AG20443 (cell line): ENCODE measurements at places on chromosomes 7 and 10.

- DNase-seq: no peak
Measured at GRCh38 chr10:64345856-64346255, 824.7 kb downstream of the REEP3 start.

DNA sequence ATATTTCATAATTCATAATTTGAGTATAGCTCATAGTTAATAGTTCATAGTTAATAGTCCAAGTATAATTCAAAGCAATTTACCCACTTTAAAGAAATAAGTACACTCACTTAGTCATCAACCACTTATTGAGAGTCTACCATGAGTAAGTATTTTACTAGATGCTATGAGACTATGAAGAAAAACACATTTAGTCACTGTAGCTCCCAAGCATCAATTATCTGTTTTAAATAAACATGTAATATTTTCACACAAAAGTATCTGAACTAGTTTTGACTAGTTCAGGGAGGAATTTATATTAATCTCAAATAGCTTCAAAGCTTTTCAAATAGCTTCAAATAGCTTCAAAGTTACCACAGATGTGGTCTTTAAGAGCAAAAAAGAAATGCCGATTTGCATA lies 119.2 kb downstream of the ANK3 start:
- DNase-seq: no peak

- DNase-seq: no peak
Measured at GRCh38 chr10:83816942-83817341, 322.4 kb upstream of the GHITM start.

DNA sequence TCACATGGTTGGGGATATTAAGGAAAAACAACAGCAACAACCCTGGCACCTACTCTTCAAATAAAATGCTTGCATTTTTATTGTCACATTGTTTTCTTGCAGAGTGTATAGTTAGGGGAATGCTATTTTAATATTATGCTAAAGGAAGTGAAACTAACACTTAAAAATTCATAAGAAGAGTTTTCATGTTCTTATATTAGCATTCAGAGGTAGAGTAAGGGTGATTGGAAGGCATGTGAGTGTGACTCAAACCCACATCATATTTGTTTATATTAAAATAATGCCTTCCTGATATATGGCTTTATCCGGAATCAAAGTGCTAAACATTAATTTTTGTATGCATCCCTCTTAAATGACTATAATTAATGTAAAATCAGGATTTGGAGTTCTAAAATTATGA lies 59.8 kb upstream of the TES start:
- no peak for DNase-seq

GRCh38 chr10:116974456-116975005 lies 30.5 kb downstream of the SHTN1 start:
- peak; percentile 28 for DNase-seq

GRCh38 chr10:30828164-30828563 lies 198.6 kb upstream of the LYZL2 start:
- DNase-seq: no peak

DNA sequence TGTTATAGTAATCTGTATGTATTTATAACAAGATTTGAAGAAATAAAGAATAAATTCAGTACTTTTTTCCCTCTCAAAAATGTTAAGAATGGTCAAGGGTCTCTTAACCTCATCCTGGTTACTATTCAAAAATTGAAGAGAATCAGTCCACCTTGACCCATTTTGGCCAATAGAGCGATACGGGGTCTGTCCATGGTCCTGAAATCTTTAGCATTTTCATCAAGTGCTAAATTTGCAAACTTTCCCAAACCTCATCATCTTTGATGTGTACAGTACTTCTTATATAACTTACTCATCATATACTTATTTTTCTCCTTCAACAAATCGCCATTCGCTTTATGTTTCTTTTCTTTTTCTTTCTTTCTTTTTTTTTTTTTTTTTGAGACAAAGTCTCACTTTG lies 23.6 kb downstream of the TMEM178B start:
- no peak for DNase-seq

DNA sequence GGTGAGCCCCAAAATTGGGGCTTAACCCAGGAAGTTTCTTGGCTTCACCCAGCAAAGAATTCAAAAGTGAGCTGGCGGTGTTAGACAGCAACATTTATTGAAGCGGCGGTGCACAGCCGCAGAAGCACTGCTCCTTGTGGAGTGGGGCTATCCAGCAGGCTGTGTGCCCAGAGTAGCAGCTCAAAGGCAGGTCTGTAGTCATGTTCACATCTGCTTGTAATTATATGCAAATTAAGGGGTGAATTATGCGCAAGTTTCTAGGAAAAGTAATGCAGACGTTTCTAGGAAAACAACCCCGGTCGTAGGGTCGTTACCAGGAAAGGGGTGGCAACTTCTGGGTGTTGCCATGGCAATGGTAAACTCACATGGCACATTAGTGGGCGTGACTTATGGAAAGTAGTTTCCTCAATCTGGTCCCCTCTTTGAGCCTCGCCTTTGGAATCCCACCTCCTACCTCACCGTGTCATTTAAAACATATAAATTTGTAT lies 13.7 kb upstream of the KBTBD2 start:
- peak; percentile 83 for DNase-seq

DNA sequence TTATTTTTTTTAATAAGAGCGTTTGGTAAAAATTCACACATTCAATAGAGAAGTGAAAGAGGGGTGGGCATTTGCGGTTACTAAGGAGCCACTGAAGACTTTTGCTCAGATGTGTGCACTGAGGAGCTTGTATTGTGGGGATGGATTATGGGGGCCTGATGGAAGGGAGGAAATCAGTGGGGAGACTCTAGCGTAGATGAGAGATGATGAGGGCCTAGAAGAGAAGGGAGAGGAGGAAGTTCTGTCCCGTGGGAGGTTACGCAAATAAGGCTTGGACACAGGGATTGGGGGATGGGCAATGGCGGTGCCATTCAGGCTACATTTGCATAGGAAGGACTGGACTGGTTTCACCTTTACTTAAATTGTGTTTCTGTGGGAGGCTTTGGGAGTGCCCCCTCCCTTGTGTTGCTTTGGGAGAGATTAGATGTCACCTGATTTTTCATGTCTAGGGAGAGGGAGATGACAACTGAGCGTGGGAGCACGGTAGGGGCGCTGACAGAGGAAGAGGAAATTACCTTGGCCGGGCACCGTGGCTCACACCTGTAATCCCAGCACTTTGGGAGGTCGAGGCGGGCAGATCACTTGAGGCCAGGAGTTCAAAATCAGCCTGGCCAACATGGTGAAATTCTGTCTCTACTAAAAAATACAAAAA lies 2.2 kb upstream of the HIP1 start:
- no peak for DNase-seq

- DNase-seq: peak; percentile 91
Measured at GRCh38 chr7:2709553-2710285, 21.7 kb downstream of the AMZ1 start.

DNA sequence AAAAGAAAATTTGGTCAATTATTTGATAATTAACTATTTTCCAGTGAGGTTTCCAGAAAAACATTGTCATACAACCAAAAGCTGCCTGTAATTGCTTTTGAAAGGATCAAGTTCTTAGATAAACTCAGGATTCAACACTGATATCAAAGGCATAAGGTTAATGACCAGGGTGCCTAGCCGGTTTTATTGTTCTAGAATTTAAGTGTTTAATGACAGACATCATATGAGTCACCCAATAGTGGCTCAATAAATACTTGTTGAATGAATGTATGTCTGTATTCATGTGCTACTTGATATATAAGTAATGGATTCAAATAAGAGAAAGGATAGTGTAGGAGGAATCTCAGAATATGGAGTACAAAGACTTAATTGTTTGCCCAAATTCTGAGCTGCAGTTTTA lies 196.1 kb upstream of the LRGUK start:
- DNase-seq: no peak

GRCh38 chr10:624605-625332 lies 64.7 kb downstream of the DIP2C start:
- no peak for DNase-seq

DNA sequence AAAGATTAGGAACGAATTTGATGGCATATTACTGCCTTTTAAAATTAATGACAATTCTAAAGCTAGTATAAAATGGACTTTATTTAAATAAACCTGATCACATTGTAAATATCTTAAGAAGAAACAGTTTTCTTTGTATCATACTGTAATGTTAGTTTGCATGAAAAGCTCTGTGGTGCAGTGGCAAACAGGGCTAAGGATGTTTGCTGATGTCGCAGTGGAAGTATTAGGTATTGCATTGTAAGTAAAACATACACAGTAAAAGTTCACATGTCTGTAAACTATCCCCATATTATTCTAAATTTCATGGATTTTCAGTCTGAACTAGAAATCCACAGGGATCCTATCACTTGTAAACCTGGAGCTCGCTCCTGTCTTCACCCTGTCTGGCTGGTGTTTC lies 252.6 kb upstream of the ZNF32 start:
- no peak for DNase-seq

DNA sequence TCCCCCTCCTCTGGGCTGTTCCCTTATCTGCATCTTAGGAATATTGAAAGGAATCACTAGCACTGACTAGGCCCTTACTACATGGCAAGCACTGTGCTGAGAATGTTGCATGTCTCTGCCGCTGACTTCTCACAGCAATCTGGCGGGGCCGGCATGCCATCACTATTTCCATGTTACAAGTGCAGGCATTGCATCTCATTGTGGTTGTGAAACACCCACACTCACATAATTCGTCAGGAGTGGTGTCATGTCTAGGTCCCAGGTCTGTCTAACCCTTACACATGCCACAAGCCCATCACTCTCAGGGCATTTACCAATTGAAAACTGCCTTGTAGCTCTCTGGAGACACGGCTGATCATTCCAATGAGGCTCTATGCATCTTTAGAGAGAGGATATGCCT lies 8.5 kb upstream of the IL2RA start:
- no peak for DNase-seq

DNA sequence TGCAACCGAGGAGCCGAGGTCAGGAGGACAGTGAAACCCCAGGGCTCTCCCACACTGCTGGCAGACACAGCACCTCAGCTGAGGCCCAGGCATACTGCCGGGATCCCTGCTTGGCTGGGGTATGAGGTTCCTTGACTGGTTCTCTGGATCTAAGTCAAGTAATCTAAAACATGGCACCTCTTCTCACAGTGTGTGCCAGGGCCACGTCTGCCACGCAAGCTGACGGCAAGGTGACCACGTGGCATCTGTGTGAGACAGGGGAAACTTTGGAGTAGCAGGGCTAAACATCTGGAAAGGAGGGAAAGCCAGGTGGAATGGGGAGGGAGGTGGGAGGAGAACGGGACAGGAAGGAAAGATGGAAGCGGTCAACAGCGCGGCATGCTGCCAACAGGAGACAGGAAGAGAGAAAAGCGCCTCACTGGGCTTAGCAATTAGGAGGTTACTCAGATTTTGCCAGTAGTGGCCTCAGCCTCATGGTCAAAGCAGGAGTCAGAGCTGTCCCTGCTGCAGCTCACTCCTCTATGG lies 103.7 kb downstream of the CXCL12 start:
- peak; percentile 46 for DNase-seq

- peak; percentile 97 for DNase-seq
Measured at GRCh38 chr7:106009503-106010226, 46.6 kb downstream of the CDHR3 start.

DNA sequence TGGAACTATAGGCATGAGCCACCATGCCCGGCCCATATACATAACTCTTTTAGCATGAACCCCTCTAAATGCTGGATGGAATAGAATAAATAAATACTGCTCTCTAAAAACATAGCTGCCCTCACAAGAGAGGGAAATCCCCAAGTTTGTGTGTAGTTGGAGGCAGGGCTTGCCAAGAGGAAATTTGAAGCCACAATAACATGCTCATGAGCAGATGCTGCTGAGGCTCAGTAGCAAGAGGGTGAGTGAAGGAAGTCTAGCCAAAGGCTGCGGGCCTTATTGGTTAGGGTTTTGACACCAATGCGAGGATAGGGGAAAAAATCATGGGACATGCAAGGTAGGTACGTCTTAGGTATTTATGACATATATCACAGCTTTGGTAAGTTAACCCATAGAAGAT lies 17.3 kb downstream of the TPK1 start:
- DNase-seq: no peak

- no peak for DNase-seq
Measured at GRCh38 chr10:1057106-1057657, 997 bp downstream of the WDR37 start.

DNA sequence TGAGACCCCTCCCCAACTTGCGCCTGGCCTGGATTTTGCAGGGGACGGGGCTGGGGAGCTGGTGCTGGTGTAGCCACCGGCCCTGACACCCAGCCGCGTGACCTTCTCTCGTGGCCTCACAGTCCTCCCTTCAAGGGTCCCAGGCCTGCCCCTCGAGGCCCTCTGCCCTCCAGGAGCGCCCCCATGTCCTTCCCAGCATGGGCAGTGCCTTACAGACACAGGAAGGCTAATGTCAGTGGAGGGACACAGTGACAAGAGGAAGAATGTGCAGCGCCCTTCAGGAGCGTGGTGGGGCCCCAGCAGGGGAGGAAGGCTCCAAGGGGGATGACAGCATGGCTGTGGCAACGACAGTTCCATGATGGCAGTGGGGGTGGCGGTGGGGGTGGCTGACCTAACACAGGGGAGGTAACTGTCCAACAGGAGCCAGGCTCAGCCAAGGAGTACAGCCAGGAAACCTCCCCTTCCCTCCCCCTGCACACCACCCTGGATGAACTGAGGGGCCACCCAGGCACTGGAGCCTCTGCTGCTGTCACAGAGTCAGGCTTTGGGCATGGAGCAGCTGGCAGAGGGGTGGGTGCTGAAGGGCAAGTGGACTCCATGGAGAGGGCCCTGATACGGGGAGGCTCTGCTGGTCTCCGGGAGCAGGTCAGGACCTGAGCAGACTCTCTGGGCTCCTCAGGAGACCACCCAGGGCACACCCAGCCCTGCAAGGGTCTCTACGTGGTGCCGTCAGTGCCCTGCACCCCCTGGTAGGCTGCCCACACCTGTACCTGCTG lies 76.0 kb upstream of the RET start:
- DNase-seq: peak; percentile 6

DNA sequence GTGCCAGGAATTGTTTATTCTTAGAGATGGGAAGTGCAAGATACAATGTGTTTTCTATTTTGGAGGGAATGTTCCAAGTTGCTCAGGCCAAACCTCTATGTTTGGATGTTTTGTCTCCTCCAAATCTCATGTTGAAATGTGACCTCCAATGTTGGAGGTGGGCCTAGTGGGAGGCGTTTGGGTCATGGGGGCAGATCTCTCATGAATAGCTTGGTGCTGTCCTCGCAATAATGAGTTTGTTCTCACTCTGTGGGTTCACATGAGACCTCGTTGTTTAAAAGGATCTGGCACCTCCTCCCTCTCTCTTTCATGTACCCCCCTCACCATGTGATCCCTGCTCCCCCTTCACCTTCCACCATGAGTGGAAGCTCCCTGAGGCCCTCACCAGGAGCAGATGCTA lies 8.3 kb upstream of the GDF10 start:
- DNase-seq: no peak

DNA sequence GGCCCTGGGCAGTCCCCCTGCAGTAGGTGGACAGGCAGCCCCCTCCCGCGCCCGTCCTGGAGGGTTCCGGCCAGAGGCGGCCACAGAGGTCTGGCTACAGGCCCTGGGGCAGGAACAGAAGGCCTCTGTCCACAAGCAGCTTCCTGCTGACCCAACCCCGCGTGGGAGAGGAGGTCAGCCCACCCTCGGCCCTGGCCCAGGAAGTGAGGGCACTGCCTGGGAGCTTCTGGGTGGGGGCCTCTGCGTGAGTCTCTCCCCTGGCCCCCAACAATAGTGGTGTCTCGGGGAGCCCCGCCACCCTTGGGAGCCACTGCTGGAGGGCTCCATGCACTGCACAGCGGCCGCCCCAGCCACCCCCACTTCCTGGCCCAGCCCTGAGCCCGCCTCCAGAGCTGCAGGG lies 4.7 kb downstream of the MICALL2 start:
- no peak for DNase-seq

GRCh38 chr7:144452064-144452463 lies 48.6 kb upstream of the NOBOX start:
- DNase-seq: no peak
